ENCODE measurements at places on chromosomes 11 and 22. TPM values are rescaled to one million over a fixed set of nuclear protein-coding genes. Genes with fewer than 3 reads are reported as not detected.

MARK2 gene
- 7.2 TPM for total RNA-seq

PACSIN3 gene
- total RNA-seq = 29.7 TPM

VSTM5 gene
- 0.62 TPM for total RNA-seq

CTSF gene
- 20.6 TPM for total RNA-seq

GTSE1 gene
- 16.8 TPM for total RNA-seq

TRIM51 gene
- total RNA-seq = not detected

ADAMTS8 gene
- total RNA-seq = under 0.01 TPM

DDX25 gene
- total RNA-seq = 0.11 TPM

ACR gene
- total RNA-seq = not detected

SLC43A3 gene
- 98.7 TPM for total RNA-seq

FGF4 gene
- total RNA-seq = not detected

PHF21B gene
- total RNA-seq = under 0.01 TPM

EHF gene
- total RNA-seq = not detected

FOSL1 gene
- 63.9 TPM for total RNA-seq

OR10AG1 gene
- total RNA-seq = not detected

CECR2 gene
- total RNA-seq = 0.37 TPM

C22orf15 gene
- total RNA-seq = 0.77 TPM

MUC6 gene
- not detected for total RNA-seq

ZFP91 gene
- 71.6 TPM for total RNA-seq

SCUBE2 gene
- total RNA-seq = 3.4 TPM

TNNI2 gene
- not detected for total RNA-seq

TPBGL gene
- not detected for total RNA-seq

ST3GAL4 gene
- 22.5 TPM for total RNA-seq

MYOD1 gene
- 0.12 TPM for total RNA-seq

PDGFD gene
- total RNA-seq = 1.4 TPM

VWCE gene
- 0.11 TPM for total RNA-seq

C11orf91 gene
- total RNA-seq = not detected

RBX1 gene
- 87.8 TPM for total RNA-seq

UBQLN3 gene
- total RNA-seq = not detected

BSX gene
- not detected for total RNA-seq

GNG3 gene
- total RNA-seq = not detected

KRTAP5-1 gene
- not detected for total RNA-seq

PLCB3 gene
- total RNA-seq = 55.2 TPM

SAA1 gene
- 0.33 TPM for total RNA-seq

TP53AIP1 gene
- total RNA-seq = not detected

OR8D4 gene
- not detected for total RNA-seq

CTSW gene
- total RNA-seq = 0.12 TPM

ZNF215 gene
- total RNA-seq = 10.4 TPM

DSCAML1 gene
- not detected for total RNA-seq

OR51E1 gene
- not detected for total RNA-seq

NXPE4 gene
- not detected for total RNA-seq

GGTLC2 gene
- total RNA-seq = not detected

FAM180B gene
- total RNA-seq = 0.12 TPM

RAC2 gene
- total RNA-seq = 4.0 TPM
